ENCODE measurements at places on chromosomes 3 and 15.

GRCh38 chr15:29451201-29451781 lies 181.7 kb upstream of the NSMCE3 start:
- DNase-seq = no peak

GRCh38 chr15:87374339-87374738 lies 882.2 kb downstream of the NTRK3 start:
- DNase-seq = no peak

DNA sequence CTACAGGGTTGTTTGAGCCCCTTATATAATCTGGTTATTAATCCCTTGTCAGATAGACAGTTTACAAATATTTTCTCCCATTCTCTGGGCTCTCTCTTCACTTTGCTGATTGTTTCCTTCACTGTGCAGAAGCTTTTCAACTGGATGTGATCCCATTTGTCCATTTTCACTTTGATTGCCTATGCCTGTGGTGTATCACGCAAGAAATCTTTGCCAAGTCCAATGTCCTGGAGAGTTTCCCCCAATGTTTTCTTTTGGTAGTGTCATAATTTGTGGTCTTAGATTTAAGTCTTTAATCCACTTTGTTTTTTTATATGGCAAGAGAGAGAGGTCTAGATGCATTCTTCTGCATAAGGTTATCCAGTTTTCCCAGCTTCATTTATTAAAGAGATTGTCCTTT lies 40.7 kb downstream of the XXYLT1 start:
- DNase-seq = no peak

DNA sequence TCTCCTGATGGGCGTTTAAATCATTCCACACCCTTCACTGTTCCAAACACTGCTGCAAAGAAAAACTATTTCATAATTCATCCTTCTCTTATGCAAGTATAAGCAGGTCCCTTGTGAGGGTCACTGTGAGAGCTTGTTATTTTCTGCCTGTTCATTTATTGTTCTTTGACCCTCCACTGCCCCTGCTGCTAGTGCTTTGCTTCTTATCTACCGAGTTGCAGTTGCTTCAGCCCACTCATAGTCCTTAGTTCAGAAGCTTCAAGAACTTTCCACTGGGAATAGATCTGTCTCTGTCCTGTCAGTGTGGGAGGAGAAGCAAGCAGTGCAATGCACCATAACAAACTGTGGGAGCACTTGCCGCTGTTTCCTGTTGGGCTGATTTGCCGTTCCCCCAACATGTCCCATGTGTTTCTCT lies 39.8 kb downstream of the RIOX2 start:
- no peak for DNase-seq

DNA sequence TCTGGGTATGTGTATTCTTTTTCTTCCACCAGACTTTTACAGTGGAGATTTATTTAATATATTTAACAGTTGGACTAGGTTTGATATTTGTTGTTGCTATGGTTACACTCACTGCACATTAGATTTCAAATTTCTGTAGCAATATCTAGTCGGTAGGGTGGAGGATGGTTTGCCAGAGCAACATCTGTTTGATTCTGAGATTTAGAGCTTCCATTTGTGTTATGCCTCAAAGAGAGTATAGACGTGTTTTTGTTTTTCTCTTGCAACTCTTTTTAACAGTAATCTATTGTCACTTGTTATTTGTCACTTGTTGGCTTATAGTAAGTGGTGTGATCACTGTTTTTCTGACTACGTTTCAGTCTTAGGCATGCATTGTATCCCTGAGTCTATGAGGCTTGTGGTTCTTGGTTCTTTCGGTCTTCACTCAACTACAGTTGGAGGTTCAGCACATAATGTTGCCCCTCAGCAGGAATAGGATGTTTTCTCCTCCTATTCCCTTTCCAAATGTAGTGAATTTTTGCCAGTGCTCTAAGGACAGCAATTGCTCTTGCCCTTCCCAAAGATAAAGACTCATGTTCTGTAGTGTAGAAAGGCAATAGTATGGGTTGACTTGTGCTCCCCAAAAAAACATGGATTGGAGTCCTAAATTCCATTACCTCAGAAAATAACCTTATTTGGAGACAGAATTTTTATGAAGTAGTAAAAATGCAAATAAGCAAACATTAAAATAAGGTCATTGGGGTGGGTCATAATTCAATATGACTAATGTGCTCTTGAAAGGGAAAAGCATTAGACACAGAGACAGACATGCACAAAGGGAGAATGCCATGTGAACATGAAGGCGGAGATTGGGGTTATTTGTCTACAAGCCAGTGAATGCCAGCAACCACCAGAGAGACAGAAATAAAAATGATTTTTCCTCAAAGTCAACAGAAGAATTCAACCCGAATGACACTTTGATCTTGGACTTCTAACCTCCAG lies 692.1 kb downstream of the DIPK2A start:
- DNase-seq = no peak

GRCh38 chr3:26245236-26245635 lies 377.3 kb upstream of the LRRC3B start:
- DNase-seq = no peak

GRCh38 chr3:144151983-144152382 lies 180.4 kb downstream of the DIPK2A start:
- DNase-seq = no peak

DNA sequence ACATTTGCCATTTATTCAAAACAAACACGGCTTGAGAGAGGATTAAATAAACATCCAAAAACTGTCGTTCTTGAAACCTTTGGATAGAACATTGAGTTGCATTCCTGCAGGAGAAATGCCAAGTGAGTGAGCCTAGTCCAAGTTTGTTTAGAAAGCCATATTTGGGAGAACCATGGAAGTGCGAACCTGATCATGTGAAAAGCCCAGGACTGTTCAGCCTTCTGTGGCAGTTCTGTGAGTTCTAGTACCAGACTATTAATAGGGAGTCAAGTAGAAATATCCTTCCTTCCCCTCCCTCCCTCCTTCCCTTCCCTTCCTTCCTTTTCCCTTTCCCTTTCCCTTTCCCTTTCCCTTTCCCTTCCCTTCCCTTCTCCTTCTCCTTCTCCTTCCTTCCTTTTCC lies 470.4 kb downstream of the LPP start:
- no peak for DNase-seq

- DNase-seq = peak; percentile 54
These were observed 3.8 kb downstream of the NRROS start for GRCh38 chr3:196643201-196643749.

DNA sequence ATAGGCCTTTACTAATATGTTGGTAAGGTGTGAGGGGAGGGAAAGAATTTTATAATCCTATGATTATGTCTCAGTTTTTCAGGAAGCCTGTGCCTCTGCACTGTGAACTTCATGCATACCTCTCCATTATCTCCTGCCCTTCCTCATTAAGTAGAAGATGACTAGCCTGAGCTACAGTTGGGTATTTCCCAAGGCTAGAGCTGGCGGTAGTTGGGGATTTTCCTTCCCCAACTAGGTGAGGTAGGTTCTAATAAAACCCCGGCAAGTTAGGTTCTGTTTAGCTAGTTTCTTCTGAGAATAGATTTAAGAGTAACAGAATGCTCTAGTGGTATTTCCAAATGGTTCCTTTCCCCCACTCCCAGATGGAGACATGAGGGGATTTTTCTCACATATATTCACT lies 414.5 kb downstream of the GRM7 start:
- no peak for DNase-seq

GRCh38 chr3:42210726-42211125 lies 55.3 kb downstream of the CCK start:
- DNase-seq = no peak

GRCh38 chr15:90062023-90062442 lies 40.2 kb downstream of the IDH2 start:
- no peak for DNase-seq

DNA sequence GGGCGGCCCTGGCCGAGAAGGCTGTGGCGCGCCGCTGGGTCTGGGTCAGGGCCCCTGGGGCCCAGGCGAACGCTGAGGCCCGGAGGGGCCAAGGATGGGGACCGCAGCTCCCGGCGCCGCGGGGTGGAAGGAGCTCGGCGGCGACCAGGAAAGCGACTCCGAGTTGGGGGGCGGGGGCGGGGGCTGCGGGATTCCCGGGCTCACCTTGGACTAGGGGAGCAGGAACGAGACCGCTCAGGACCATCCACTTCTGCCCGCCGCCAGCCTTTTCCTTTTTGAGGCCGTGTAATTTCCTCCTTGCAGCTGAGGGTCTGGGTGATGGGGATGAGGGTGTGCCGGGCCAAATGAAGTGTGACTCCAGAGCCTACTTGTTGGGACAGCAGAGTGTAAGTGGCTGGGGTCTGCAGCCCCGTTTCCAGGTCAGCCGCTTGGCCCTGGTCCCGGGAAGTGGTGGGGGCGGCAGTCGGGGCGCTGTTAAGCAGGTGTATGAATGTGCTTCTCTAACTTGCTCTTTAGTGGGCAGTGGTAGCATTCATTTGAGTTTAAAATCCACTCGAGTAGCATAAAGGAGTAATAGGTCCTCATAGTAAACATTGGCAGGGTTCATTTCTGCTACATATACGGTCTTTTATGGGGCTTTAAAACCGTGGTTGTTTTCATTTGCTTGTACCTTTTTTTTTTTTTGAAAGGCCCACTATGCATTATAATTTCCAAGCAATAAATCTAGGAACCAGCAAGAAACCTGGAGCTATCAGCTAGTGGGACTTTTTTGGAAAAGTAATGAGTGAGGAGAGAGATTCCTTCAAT lies 717 bp downstream of the PXK start:
- no peak for DNase-seq

DNA sequence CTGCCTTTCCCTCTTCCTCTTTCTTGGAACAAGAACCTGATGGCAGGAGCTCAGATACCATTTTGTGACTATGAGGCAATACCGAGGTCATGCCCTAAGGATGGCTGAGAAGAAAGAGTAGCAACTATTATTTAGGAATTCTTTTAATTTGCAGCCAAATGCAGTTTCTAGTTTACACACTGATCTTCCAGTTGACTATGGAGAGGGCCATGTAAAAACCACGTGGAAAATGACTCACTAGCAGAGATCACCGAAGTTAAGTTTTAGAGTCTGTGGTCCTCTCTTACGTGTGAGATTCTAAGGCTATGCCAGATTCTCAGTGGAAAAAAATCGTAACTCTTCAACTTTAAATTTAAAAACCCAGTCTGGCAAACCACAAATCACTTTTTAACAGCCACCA lies 7.8 kb downstream of the BNC1 start:
- DNase-seq = no peak

DNA sequence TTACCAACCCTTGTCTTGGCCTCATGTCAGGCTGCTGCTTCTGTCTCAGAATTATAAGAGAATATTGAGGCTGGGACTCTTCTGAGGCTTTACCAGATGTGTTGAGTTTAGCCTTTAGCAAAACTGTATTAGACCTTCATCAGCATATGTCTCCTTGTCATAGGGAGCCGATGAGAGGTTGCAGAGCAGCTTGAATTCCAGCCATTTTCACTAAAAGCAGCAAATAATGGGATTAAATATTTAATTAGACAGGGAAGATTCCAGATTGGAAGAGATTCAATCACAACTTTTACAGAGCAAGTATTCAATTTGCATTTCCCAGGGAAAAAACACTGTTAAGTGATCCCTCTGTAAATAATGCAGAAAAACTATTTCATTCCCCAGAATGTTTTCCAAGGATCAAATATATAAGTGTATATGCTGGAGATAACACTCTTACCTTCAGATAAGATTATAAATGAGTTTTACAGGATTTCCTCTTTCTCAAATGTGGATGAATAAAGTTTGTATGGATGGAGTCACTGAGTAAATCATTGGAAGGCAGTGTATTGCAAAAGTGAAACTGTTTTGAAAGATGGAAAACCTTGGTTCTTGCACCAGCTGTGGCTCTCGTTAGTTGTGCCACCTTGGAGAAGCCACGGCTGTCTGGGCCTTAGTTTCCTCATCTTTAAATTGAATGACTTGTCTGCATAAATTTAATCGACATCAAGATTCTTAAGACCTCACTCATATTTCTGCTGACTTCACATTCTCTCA lies 466.4 kb upstream of the SGO1 start:
- DNase-seq = no peak

- no peak for DNase-seq
These were observed 29.4 kb upstream of the FBN1 start for GRCh38 chr15:48674876-48675275.

- DNase-seq = no peak
These were observed 123.8 kb upstream of the ZBTB20 start for GRCh38 chr3:115270849-115271248.

DNA sequence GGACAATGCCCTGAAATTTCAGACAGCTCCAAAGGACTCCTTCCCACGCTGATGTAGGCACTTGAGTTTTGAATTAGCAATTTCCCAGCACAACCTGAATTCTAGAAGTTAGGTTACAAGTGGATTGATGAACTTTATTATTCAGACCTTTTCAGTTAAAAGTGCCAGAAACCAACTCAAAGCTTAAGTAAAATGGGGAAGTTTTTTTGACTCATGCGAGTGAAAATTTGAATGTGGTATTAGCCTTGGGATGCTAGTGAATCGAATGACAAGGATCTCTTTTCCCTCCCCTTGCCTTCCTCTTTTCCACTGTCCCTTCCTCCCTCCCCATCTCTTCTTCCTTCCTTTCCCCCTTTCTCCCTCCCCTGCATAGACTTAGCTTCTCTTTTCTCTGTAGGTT lies 295.1 kb upstream of the PROK2 start:
- no peak for DNase-seq

DNA sequence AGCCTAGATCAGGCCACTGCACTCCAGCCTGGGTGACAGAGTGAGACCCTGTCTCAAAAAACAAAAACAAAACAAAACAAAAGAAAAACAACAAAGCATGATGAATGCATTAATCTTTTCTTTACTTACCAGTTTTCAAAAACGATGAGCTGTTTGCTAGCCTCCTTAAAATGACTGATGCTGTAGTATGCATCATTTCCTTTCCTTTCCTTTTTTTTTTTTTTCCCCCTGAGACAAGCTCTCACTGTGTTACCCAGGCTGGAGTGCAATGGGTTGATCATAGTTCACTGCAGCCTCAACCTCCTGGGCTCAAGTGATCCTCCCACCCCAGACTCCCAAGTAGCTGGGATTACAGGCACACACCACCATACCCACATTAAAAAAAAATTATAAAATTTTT lies 202.0 kb downstream of the ADAMTSL3 start:
- DNase-seq = no peak

DNA sequence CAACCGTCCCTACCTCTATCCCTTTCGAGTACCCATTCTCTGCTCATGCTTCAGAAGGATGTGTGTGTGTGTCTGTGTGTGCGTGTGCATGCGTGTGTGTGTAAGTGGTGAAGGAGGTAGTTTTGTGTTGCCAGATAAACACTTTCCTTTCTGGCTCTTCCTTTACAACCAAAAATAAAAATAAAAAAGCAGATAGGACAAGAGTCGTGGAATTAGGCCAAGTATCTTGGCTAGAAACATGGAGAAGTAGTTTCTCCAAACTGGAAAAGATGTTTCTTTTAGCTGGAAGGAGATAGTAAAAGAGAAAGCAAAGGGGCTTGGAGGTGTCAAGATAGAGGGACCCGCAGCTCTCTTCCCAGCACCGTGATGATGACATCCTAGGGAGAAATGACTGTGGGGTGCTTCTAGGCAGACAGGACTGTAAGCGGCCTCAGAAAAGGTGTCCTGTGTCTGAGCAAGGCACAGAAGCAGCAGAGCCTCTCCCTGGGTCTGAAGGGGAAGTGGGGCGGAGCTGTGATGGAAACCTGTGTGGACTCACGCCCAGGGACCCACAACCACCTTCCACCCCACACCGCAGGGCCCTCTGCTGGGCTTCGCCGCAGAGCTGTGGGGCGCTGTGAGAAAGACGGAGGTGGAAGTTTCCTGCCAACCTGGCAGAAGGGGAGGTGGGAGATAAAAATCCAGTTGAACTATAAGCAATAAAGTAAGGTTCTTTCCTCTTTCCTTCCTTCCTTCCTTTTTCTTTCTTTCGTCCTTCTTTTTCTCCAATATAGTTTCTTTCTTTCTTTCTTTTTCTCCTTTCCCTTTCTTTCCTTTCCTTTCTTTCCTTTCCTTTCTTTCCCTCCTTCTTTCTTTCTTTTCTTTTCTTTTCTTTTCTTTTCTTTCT lies 35.3 kb downstream of the MUC20 start:
- no peak for DNase-seq

GRCh38 chr3:120440001-120440703 lies 10.6 kb downstream of the FSTL1 start:
- DNase-seq = no peak
